ENCODE measurements at places on chromosomes 5 and 9. TPM values are rescaled to one million over a fixed set of nuclear protein-coding genes. Genes with fewer than 3 reads are reported as not detected.

The GLRA1 gene
- total RNA-seq: not detected

- no peak overlapping the region for H3K4me3 ChIP-seq
- H3K4me1 ChIP-seq: peaks cover 4% of the 10 kb centered on the region
- no peak overlapping the region for H3K27ac ChIP-seq
- H3K36me3 ChIP-seq: peaks cover 6% of the 10 kb centered on the region
- DNase-seq: no peak
- H3K27me3 ChIP-seq: no peaks in the 10 kb centered on the region
Observed at GRCh38 chr9:2691212-2691611, 26.1 kb upstream of the KCNV2 start.

DNA sequence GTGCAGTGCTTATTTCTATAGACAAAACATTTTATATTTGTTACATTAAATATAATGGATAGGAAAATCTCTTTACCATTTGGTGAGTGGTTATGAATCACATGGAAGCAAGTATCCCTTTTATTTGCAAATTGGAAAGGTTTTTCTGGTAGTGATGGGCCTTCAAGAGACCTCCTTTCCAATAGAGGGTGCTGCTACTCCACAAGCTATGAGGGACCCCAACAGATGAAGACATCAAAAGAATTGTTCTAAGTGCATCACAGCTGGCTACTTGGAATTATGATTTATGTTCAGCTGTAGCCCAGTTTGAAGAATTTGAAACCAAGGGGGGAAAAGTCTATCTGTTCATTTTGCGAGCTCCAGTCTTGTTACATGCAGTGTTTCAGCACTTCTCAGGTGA, 493.7 kb upstream of the SGCD start:
- H3K4me1 ChIP-seq: no peaks in the 10 kb centered on the region
- H3K27ac ChIP-seq: no peak overlapping the region
- DNase-seq: no peak
- no peaks in the 10 kb centered on the region for H3K36me3 ChIP-seq
- H3K4me3 ChIP-seq: no peak overlapping the region
- no peaks in the 10 kb centered on the region for H3K27me3 ChIP-seq

DNA sequence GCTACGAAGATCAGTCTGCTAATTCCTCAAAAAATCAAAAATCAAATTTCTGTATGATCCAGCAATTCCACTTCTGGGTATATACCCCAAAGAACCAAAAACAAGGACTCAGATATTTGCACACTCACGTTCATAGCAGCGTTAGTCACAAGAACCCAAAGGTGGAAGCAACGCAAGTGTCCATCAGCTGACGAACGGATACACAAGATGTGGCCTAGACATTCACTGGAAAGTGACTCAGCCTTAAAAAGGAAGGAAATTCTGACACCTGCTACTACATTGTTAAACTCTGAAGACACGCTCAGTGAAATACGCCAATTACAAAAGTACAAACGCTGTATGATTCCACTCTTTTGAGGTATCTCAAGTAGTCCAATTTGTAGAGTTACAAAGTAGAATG, 93.3 kb downstream of the OTULIN start:
- H3K4me3 ChIP-seq: no peak overlapping the region
- H3K4me1 ChIP-seq: peaks cover 8% of the 10 kb centered on the region
- peaks cover 10% of the 10 kb centered on the region for H3K36me3 ChIP-seq
- no peak for DNase-seq
- H3K27me3 ChIP-seq: no peaks in the 10 kb centered on the region
- no peak overlapping the region for H3K27ac ChIP-seq

- H3K4me1 ChIP-seq: peaks cover 19% of the 10 kb centered on the region
- H3K27me3 ChIP-seq: no peaks in the 10 kb centered on the region
- no peak for DNase-seq
- no peaks in the 10 kb centered on the region for H3K36me3 ChIP-seq
Observed at GRCh38 chr9:130049431-130050210, 4.1 kb upstream of the GPR107 start.
